ENCODE measurements at places on chromosomes 2 and 18. TPM values are rescaled to one million over a fixed set of nuclear protein-coding genes. Genes with fewer than 3 reads are reported as not detected.

Gene REG3G
- total RNA-seq, result not detected

Gene BIRC6
- total RNA-seq, result 44.8 TPM

Gene RPRM
- 0.40 TPM for total RNA-seq

Gene DNER
- total RNA-seq, result 14.3 TPM

Gene FAM110C
- 0.57 TPM for total RNA-seq

Gene HOXD12
- not detected for total RNA-seq

DNA sequence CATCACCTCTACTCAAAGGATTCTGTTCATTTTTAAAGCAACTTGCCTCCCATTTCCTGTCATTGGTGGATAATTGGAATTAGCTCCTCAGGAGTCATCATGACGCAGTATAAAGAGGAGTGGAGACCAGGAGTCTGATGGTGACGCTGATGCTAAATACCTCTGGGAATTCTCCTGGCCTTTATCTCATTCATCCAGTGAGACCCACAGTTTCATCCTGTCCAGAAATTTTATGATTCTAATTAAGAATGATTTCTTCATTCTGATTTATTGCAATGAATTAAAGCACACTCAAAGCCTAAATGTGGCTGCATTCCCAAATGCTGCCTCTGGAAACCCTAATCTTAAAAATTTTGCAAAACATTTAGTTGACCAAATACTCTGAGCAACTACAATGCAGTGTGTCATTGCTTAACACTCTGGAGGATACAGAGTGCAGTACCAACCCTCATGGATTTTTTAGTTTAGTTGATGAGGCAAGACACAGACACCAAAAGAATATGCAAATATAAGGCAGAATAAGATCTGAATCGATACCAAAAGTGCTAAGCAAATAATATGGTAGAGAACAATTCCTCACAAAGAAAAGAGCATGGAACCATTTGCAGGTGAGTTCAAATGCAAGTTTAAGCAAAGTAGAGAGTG, 236.2 kb downstream of the ETAA1 start:
- DNase-seq, result no peak

DNA sequence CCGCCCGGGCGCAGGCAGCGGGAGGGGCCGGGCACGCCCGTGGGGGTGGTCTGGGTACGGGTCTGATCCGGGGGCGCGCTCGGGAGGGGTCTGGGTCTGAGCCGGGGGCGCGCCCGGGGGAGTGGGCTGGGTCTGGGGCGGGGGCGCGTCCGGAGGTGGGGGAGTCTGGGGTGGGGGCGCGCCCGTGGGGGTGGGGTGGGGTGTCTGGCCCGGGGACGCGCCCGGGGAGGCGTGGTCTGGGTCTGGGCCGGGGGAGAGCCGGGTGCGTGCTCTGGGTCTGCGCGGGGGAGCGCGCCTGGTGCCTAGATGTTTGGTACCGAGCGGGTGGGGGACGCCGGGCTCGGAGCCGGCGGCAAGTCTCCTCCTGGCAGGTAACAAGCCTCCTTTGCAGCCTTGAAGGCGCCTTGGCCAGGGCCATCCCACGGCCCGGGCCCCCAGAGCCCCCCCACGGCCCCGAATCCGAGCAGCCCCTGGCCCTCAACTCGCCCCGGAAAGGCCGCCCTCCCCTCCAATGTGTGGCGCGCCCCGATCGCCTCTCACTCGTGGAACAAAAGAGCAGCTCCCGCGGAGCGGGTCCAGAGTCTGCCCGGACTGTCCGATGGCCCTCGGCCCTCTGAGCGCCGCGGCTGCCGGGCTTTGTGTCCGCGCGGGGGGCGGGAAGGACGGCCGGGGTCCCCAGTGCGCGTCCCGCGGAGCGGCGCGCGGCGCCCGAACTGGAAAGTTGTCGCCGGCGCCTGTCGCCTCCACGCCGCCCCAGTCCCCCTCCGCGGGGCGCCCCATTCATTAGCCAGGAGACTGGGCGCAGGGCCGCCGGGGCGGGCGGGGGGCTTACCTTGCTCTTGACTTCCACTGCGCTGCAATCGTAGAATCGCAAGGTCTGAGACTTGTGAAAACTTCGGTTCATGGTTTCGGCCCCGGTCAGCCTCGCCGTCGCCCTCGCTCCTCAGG, 595 bp downstream of the PARD6G start:
- peak; percentile 18 for DNase-seq

GRCh38 chr18:10893196-10893595, 256.2 kb downstream of the PIEZO2 start:
- no peak for DNase-seq

DNA sequence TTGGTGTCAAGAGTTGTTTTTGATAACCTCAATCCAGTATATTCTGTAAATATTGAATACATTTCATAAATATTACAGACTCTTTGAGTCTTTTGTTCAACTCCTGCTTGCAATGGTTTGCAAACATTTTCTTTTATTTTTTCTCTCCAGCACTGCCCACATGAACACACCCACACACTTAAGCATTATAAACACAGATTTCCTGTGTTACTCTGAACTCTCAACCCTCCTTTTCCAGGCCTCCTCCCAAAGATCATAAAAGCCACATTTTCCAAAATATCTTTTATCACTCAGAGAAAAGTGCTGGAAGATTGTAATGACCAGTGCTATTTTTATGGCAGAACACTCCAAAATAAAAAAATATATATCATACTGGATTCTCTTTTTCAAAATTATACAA, 20.5 kb downstream of the ARHGAP25 start:
- no peak for DNase-seq

- DNase-seq, result no peak
Measured at GRCh38 chr2:17894556-17894955, 16.1 kb downstream of the KCNS3 start.

- no peak for DNase-seq
Measured at GRCh38 chr2:231861288-231861931, 64.8 kb downstream of the NPPC start.

GRCh38 chr2:101064505-101064867, 62.4 kb downstream of the RPL31 start:
- no peak for DNase-seq

GRCh38 chr2:31137211-31138036, 816 bp downstream of the GALNT14 start:
- peak; percentile 58 for DNase-seq

DNA sequence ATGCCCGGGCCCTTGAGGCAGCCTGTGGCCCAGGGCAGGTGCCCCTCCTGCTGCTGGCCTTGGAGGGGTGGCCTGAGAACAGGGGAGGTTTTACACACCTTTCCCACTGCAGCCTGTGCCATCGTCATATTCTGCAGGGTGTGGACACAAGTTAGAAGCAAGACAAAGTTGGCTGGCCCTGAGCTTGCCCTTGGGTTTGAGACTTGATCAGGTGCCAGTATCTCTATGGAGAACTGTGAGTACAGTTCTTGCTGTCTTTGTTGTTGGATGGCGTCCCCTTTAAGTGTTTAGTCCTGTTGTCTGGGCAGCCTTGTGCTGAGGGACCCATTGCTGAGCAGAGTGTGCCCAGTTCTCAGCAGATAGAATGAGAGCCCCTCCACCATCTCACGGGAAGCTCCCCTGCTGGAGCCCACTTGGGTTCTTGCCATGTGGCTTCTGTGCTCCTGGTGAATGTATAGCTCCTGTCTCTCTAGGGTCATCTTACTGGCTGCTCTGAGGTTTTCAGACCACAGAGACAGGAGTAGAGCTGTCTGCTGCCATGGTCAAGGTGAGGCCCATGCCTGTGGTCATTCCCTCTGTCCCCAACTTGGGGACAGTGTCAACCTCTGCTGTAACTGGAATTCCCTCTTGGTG, 115.9 kb downstream of the SH3RF3 start:
- DNase-seq, result no peak

- no peak for DNase-seq
Measured at GRCh38 chr2:108585436-108585835, 51.2 kb downstream of the LIMS1 start.

GRCh38 chr2:233029321-233029720, 3.2 kb upstream of the NEU2 start:
- DNase-seq, result peak; percentile 41

GRCh38 chr18:57533006-57533867, 53.3 kb downstream of the FECH start:
- peak; percentile 6 for DNase-seq

GRCh38 chr2:55862246-55862645, 61.3 kb downstream of the EFEMP1 start:
- peak; percentile 59 for DNase-seq

DNA sequence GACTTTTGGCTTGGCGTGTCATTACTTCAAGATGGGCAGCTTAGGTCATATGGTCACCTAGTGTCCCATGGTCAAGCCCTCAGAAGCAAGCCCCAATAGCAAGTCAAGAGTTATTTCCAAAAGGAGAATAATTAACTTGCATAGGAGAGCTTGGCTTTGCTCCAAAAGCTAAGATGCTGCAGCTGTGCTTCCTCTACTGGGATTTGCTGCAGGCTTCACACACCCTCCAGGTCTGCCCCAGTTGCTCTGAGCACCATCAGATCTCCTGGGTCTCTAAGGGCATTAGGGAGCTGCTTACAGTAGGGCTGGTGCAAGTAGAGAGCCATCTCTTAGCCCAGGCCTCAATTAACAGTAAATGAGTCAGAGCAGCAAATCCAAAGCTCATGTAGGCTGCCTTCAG, 46.6 kb downstream of the THUMPD2 start:
- no peak for DNase-seq

- DNase-seq, result no peak
Measured at GRCh38 chr2:11540148-11540995, 6.5 kb downstream of the GREB1 start.

DNA sequence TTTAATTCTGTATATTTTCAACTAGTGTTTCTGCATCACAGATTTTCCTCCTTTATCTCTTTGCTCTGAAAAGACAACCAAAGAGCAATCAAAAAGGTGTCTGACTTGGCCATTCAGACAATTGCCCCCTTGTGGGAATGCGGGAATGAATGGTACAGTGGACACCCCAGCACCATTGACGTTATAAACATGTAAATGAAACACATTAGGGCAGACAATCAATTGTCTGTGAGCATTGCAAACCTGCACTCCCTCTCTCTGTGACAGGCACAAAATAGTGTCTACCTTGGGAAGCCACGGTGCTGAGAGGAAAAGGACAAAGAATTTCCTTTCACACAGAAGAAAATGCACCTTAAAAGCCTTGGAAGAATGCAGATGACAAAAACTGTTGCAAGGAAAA, 8.0 kb downstream of the ZEB2 start:
- no peak for DNase-seq

- DNase-seq, result no peak
Measured at GRCh38 chr2:200307724-200308545, 1.4 kb downstream of the SPATS2L start.

- DNase-seq, result no peak
Measured at GRCh38 chr2:8563814-8564474, 117.9 kb upstream of the ID2 start.

- DNase-seq, result peak; percentile 83
Measured at GRCh38 chr2:17538844-17539554, 1.5 kb upstream of the VSNL1 start.

- no peak for DNase-seq
Measured at GRCh38 chr2:202090530-202090929, 17.5 kb downstream of the KIAA2012 start.

GRCh38 chr2:149346272-149346671, 15.9 kb downstream of the LYPD6 start:
- DNase-seq, result no peak

GRCh38 chr2:196286821-196287220, 115.4 kb upstream of the STK17B start:
- DNase-seq, result no peak

GRCh38 chr2:10356439-10356811, 53.7 kb downstream of the HPCAL1 start:
- no peak for DNase-seq

DNA sequence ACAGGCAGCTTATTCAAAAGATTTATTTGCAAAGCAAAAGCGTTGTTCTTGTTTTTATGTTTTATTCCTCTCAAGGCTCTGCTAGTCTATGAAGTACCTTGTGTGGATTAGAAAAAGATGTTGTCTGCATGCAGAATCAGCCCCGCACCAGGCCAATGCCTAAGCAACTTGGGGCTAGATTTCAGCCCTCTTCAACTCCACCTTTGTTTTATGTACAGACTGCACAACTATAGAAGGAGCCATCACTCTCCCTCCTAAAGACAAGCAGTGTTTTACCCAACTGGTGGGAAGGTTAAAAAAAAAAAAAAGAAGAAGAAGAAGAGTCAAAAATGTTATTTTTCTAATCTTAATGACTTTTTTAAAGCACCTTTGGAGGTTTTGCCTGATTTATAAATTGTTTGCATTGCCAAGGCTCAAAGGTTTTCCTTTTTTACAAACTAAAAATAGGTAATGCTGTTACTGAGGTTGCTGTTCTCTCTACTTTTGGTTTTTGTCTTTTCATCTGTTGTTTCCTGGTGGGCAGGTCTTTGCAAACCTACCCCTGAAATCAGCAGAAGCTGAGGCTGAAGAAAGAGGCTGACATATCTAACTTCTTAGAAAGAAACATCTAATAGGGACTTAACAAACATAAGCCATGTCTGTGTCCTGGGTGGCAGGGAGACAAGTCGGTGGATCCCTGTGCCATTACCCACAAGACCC, 164.0 kb downstream of the SLC39A10 start:
- no peak for DNase-seq

DNA sequence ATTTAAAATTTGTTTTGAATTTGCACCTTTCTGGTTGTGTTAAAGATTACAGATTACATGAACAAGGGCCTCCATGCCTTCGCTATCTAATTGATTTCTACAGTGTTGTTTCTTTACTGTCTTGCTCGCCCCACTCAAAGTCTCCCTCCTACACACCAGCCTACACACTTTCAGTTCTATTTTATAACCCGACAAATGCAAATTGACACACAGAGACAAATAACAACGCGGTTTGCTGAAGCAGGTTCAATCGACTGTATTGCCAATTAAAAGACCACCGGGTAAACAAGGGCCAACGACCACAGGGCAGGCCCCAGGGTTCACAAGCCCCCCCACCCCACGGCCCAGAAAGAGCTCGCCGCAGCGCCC, 869 bp downstream of the STARD7 start:
- DNase-seq, result no peak

DNA sequence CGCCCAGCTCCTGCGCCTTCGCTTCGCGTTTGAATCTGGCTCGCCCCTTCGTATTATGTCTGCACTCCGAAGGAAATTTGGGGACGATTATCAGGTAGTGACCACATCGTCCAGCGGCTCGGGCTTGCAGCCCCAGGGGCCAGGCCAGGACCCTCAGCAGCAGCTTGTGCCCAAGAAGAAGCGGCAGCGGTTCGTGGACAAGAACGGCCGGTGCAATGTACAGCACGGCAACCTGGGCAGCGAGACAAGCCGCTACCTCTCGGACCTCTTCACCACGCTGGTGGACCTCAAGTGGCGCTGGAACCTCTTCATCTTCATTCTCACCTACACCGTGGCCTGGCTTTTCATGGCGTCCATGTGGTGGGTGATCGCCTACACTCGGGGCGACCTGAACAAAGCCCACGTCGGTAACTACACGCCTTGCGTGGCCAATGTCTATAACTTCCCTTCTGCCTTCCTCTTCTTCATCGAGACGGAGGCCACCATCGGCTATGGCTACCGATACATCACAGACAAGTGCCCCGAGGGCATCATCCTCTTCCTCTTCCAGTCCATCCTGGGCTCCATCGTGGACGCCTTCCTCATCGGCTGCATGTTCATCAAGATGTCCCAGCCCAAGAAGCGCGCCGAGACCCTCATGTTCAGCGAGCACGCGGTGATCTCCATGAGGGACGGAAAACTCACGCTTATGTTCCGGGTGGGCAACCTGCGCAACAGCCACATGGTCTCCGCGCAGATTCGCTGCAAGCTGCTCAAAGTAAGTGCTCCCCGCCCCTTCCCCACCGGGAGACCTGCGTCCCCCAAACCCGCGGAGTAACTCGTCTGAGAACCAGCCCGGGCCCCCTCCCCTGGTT, 453 bp downstream of the KCNJ3 start:
- no peak for DNase-seq

GRCh38 chr2:41958251-41958650, 89.6 kb upstream of the PKDCC start:
- DNase-seq, result no peak

All from Daoy (cell line).